RPMI8226 (cell line): ENCODE measurements at places on chromosomes 3 and 15.

DNA sequence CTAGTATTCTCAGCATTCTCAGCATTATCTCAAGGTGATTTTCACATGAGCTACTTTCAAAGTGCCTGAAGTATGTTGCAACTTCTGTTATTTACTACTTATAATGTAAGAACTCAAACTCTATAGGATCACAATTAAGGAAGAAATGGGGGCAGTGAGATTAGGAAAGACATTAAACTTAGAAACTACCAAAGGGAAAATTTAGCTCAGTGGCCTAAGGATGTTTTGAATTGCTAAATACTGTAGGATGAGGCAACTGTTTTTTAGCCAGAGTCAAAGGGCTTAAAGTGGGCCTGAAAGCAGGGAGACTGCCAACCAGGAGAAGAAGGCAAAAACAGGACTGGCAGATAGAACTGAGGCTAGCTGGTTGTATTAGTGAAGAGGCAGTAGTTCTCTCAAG, 55.5 kb upstream of the MBNL1 start:
- no peak for DNase-seq

DNA sequence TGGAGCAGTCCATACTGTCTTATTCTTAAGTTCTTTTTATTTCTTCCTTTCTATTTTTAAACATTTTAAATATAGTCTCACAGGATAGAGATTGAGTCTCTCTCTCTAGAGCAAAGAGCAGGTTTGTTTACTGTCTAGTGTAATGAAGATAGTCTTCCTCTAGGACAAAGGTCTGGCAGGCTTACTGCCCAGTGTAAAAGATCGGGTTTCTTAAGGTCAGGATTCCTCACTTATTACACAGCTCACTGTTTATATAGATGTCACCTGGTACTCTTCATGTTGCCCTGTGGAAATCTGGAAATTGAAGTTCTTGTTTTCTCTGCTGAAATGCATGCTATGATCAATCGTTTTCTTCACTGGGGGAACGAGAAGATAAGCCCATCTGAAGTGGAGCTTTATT, 76.0 kb downstream of the ZBBX start:
- DNase-seq, result no peak

- no peak for DNase-seq
These were observed 138.9 kb downstream of the APBA2 start for GRCh38 chr15:29024662-29025061.

DNA sequence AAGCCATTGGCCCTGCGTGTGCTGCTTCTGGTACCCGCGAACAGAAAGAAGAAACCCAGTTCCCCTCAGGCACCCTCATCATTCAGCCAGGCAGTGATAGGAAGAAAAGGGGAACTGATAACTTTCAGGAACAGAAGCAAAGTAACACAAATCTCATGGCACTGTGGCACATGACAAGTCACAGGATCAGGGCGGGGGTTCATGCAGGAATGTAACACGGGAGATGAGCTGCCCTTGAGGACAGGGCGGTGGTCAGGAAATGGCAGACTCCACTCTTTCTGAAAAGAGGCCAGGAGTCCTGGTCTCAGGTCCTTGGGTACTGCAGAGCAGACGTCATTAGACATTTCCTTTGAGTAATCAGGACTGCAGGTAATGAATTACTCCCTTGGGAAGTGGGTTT, 95.5 kb downstream of the CCNL1 start:
- DNase-seq, result peak; percentile 66

DNA sequence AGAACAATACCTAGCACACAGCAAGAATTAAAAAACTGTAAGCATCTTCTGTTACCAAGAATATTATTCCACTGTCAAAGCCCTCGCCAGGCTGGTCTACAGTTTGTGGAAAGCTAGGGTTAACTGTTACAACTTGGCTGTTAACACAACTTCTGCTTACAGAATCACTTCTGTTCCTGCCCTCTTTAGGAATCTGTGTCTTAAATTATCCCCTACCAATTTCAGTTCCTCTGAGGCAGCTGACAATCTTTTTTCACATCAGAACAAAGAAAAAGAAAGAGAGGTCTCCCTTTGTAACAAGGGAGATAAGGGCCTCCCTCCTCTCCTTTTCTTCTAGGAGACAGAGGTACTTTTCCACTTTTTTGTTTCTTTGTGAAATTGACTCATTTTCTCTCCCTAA, 188.9 kb downstream of the FMN1 start:
- DNase-seq, result peak; percentile 60

DNA sequence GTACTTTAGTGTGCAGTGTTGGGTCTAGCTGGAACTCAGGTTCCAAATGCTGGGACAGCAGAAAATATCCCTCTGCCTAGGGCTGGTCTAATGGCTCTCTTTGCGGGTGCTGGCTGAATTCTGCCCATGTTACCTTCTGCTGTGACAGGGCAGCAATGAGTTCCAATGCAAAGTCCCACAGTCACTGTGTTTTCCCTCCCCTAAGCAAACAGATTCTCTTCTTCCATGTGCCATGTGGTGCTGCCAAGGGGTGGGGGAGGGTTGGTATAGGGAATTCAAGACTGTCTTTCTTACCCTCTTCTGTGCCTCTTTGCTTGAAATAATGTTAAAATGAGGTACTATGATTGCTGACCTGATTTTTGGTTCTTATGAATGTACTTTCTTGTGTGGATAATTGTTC, 229.6 kb downstream of the GBE1 start:
- DNase-seq, result no peak

DNA sequence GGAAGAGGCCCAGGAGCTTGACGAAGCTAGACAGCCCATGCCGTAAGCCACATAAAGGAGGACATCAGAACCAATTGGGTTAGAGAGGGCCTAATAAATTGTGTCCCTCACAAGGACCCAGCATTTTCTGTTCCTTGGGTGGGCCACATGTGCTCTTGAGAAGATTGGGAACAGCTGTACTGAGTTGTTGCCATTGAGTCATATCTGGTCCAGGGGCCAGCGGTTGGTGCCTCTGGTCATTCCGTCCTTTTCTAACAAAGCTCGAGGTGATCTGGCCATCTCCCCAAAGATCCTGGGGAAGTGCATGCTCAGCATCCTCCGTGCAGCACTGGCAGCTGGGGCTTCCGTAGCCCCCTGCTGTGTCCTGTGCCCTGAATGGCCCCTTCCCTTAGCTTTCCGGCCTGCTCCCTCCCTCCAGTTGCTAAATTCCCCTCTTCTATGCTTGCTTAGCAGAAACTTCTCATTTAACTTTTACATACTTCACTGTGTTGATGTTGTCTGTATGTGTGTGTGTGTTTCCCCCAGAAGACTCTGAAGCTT, 73.0 kb downstream of the EEFSEC start:
- DNase-seq, result no peak

DNA sequence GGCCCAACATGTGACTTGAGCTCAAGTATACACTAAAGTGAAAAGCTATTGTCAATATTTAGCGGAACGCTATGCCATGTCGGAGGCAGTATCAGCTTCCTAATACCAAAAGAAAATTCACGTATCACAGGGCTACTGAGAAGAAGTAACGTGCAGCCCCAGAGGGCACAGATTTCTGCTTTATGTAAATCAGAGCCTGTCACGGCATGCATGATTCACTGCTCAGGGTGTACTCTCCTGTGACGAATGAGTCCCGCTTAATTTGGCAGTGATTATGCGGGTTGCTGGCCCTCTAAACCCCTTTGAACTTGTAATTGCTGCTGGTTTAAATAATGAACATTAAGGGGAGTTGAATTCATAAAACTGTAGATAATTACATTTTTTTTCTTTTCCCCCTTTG, 85.3 kb downstream of the MEIS2 start:
- DNase-seq, result no peak

DNA sequence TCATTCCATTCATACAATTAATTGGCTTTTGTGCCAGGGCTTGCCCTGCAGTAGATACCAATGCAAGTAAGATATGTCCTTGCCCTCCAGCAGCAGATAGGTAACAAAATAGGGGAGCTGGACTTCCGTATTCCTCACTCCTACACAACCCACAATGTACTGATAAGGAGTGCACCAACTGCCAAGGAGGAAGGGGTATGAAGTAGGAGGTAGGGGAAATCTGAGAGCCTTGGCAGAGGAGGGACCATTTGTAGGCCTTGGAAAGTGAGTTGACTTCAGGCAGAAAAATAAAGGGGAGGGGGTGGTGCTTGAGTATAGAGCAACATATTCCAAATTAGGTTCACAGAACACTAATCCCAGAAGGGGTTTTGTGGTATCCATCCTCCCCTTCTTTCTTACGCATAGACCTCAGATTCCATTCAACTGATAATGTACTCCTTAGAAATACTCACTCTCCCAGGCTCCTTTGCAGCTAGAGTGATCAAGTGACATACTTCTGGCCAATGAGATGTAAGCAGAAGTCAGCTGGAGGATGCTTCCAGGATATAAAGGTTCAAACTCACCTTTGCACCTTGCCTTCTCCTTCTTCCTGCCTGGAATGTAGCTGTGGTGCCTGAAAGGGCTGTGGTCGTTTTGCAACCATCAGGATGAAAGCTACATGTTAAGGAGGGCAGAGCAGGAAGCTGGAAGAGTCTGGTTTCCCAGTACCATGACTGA, 127.1 kb upstream of the SMAD3 start:
- DNase-seq, result no peak

DNA sequence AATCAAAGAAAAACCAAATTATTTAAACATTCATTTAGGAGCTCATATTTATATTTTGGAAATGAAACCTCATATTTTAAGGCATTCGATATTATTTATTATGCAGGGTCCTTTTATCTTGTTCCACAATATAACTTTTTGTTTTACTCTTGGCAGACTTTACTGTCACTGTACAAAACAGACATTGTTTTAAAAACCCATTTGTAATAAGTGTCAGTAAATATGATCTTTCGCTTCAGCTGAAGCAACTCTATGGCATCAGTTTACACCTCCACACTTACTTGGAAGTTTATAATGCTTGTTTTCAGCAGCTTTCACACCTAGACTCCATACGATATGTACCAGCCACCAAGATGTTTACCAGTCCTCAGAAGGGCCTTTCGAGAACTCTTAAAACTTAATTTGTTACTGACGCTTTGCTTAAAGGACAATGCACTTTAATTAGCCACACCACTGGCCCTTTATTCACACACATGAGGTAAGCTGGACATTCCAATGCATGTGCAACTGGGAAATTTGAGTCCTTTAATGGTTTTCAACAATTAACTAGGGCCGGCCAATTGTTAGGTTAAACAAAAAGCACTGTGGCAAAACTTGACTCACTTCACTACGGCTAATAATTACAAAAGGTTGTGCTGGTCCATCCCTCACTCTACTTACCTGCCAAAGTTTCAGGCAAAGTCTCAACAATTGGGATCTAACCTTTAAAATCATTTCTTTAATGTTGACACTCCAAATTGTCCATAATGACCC, 16.7 kb downstream of the WWTR1 start:
- DNase-seq, result no peak

DNA sequence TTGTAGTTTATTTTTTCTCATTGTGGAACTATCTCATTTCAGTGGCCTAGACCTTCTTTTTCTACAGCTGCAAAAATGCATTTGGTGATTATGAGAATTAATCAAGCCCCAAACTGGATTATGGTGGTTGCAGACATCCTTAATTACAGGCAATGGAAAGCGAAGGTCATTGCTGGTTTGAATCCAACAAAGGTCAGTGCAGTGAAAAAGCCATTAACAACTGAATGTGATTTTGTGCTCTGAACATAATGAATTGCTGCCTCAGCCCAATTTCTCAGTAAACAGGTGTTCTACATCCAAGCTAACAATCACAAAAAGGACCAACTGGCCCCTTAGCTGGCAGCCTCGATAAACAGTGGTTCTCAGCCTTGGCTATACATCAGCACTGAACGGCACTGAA, 260.1 kb upstream of the DPPA4 start:
- no peak for DNase-seq

DNA sequence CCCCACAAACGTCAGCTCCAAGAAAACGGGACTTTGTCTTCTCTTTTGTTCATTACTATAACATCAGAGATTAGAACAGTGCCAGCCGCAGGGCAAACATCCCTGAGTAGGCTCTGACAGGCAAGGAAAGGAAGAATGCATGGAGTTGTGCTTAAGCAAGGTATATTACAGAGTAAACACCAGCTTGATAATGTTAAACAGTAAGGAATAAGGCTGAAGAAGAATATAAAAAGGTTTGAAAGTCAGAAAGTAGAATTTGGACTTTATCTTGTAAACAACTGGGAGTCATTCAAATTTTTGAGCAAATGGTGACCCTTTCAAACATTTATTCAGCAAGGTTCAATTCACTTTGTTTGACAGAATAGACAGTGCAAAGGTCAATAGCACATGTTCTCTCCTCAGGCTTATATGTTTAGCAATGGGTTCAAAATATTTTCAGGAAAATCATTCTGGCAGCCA, 11.0 kb downstream of the GABPB1 start:
- no peak for DNase-seq

- no peak for DNase-seq
These were observed 58.8 kb downstream of the AMOTL2 start for GRCh38 chr3:134315286-134316106.

- no peak for DNase-seq
These were observed 246.2 kb downstream of the LRTM1 start for GRCh38 chr3:54681706-54682105.

DNA sequence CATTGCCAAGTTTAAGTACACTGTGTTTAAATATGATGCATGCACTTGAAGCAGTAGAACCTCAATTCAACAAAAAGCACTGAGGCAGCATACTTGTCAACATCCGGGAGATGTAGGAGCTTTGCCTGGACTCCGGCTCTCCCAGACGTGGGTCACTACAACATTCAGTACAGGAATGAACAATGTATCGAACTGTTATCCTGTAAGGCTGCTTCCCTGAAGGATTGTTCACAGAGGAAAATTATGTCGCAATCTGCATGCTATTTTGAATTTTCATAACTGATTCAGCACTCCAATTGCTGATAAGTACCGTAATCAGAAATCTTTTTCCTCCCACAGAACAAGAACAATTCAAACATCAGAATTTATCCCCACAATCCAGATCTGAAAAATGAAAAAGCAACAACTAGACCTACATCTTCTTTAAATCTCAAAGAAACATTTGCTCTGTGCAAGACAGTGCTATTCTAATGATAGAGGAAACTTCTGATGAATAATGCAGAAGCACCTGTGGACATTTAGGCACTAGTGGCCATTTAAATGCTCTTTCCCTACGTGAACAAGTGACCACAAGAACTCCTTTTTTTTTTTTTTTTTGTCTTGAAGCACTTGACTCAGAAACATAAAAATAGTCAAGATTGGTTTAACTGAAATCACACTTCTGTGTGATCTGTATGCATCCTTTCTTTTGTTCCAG, 113.4 kb downstream of the PLCH1 start:
- no peak for DNase-seq

GRCh38 chr3:42610976-42611375, 10.5 kb downstream of the NKTR start:
- no peak for DNase-seq

GRCh38 chr15:72426753-72427152, 28.6 kb downstream of the TMEM202 start:
- DNase-seq, result no peak

GRCh38 chr15:57339321-57339720, 37.0 kb upstream of the CGNL1 start:
- no peak for DNase-seq
